ENCODE measurements at places on chromosomes 13 and 19.
A peak's percentile ranks its signal among the peaks of the same experiment; 100 is the strongest.

DNA sequence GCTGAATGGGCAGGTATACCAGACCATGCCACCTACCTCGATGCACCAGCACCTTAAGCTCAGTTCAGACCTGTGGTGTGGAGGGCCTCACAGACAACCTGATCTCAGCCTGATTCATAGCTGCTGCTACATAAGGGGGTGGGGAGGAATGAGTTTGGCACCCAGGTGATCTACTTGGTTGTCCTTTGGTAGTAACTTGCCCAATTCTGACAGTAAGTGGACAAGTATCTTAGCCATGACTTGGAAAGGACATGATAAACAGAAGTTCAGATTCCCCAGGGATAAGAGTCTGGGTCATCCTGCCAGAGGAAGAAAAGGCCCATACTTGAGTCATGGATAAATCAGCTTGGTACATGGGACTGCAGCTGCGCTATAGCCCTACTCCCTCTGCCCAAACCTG lies 28.4 kb upstream of the SOHLH2 start:
- DNase-seq = no peak

GRCh38 chr19:16160943-16161560 lies 12.3 kb downstream of the CIB3 start:
- no peak for DNase-seq

DNA sequence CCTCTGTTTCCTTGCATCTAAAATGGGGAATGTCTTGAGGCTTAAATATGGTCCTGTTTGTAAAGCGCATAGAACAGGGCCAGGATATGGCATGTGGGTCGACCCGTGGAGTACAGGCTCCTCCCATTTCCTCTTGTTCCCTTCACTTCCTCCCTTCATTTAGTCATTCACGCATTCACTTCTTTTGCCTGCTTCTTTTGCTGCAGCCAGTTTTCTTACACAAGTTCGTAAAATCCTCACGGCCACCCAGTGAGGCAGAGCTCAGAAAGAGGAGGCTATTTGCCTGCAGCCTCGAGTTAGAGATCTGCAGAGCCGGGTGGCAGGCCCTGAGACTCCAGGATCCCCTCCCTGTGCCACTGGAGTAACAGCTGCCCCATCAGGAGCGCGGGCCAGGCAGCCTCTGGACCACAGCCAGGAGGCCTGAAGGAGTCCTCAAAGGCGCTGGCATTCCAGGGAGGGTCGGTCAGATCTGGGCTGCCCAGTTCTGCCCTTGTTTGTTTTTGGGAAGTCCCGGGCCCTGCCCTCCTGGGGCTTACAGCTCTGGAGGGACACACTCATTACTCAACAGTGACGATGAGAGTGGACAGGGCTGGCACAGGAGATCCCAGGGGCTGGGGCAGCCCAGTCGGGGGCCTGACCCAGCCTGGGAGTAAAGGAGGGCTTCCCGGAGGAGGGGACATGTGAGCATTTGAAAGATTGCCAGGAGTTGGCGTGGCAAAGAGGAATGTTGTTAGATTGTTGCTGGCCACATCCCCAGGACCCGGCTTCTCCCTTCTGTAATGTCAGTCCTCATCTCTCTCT lies 4.6 kb downstream of the PPP5C start:
- no peak for DNase-seq

GRCh38 chr19:45526971-45527370 lies 19.7 kb downstream of the VASP start:
- DNase-seq = no peak

DNA sequence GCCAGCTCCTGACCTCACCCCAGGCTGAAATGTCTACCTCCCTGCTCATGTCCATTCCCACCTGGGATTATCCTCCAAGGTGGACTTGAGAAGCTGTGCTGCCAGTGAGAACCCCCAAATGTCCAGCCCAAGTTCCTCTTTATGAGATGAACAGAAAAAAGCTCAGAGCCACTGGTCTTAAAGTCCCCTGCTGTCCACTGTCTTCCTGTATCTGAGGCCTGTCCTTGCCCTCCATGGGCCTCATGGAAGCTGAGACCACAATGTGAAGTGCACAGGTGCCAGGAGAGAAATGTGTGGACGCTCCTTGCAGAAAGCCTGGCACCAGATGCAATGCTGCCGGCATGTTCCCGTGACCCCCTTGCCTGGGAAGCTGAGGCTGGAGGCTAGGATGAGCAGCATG lies 3.3 kb upstream of the AMER2 start:
- DNase-seq = no peak

- no peak for DNase-seq
Observed at GRCh38 chr13:48693998-48694397, 40.3 kb downstream of the CYSLTR2 start.

DNA sequence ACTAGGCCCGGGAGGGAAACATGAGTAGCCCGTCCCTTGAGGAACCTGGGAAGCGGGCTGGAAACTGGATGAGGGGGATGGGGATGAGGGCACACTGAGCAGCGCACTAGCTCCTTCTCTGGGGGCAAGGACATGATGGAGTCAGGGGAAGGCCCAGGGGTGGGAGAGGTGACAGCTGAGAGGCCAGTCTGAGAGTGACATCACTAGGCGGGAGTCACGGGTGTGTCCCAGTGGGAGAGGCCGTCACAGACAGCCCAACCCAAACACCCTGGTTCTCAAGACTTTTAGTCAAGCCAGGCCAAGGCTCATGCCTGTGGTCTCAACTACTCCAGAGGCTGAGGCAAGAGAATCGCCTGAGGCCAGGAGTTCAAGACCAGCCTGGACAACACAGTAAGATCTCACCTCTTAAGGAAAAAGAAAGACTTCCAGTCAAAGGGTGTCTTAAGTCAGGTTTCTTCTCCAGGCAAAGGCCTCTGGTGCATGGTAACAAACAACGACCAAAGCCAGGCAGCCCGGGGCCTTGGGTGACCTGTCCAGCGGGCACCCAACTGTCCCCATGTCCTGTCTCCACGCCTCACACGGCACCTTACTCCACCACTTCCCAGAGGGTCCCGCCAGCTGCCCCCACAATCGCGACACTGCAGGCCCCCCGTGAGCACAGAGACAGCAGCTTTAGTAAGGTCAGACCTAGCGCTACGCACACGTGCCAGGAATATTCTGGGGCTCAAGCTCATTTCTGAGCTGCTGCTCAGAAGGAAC lies 25.5 kb upstream of the TIMM44 start:
- no peak for DNase-seq

GRCh38 chr13:113724016-113724758 lies 34.8 kb upstream of the TMEM255B start:
- DNase-seq = no peak

DNA sequence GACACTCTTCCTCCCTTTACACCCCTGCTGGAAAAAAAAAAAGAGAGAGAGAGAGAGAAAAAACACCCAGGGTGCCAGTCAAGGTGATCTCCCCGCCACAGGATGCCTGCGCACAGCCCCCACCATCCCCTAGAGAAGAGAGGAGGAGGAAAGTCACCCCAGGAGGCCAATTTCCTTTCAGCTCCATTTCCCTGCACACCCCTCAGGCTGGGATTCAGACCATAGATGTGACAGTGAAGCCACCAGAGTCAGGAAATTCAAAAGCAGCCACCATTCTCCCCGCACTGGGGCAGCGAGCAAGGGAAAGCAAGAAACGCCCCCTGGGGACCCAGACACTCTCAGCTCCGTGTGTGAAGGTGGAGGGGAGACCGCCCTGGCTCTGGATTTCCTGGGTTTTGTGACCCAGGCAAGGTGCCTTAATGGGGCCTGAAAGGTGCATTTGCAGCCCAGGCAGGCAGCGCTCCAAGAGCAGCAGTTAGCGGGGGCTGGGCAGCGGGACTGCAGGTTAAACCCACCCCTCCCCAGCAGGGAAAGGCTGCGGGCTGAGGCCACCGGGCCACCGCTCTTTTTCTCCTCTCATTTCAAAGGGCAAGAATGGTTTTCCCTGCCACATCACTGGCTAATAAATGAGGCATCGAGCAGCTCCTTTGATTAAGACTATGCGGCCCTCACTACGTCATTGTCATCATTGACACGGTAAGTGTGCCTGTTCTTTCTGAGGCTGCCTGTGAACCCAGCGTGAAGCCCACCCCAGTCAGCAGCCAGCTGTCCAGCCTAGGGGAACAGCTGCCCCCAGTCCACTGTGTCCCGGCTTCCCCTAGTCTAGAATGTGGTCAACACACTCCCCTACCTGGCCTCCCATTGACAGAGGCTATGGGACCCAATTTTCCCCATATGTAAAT lies 83.8 kb upstream of the TM9SF2 start:
- no peak for DNase-seq

GRCh38 chr19:5282901-5283300 lies 57.7 kb downstream of the PTPRS start:
- no peak for DNase-seq

GRCh38 chr13:93220073-93220472 lies 6.5 kb upstream of the GPC6 start:
- no peak for DNase-seq

DNA sequence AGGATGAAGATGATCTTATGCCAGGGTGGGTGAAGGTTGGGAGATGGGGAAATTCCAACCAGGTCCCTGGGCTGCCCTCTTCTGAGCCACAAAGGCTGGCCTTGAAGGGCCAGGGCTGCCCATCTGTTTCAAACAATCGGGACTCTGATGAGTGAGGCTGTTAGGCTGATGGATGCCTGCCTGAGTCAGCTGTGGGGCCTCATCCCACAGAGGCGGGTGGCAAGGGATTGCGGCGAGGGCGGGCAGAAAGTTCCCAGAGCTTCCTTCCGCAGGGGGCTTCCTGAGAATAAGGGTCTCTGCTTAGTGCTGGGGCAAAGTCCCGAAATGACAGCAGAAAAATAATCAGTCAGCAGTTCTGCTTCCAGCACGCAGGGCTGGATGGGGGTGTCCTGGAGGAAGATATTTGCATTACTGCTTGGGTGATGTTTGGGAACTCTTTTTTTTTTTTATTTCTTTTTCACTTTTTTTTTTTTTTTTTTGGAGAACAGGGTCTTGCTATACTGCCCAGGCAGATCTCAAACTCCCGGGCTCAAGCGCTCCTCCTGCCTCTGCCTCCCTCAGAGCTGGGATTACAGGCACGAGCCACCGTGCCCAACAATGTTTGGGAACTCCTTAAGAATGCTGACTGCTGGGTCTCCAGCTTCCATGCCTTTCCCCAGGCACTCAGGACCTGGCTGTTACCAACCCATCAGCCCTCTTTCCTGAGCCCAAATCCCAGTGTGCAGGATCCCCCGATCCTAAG lies 14.1 kb downstream of the SH3GL1 start:
- no peak for DNase-seq

- no peak for DNase-seq
Observed at GRCh38 chr13:18993884-18994660, 187.6 kb downstream of the TUBA3C start.

DNA sequence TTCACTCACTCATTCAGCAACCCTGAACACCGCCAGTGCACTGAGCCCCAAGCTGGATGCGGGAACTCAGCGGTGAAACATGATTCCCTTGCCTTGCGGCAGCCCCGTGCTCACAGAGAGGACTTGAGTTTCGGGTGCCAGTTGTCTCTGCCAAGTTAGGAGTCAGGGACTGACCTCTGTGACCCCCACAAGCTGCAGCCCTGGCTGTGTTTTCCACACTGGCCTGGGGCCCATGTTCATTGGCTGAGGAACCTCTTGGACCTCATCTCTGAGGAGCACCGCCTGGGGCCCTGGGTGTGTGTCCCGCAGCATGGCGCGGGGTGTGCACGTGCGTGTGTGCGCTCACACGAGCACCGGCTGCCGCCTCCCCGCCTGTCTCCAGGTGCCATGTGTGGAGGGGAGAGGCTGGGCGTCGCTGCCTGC lies 31.0 kb downstream of the CAPN12 start:
- no peak for DNase-seq

DNA sequence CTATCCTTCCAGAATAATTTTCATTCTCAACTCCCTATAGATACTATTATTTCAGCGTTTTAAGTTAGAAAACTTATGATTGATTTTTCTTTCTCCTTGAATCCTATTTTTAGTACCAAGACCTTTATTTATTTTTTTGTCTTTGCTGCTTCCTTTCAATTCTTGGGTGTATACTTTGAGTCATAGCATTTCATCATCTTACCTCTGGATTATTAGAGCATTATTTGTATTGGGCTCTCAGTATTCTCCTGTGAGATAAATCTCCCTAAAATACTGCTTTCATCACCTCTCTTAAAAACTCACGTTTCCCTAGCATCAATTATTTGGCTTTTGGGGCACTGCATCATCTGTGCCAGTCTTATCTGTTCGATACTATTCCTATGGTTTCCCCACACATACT lies 222.8 kb downstream of the POSTN start:
- no peak for DNase-seq

- DNase-seq = no peak
Observed at GRCh38 chr19:21134934-21135366, 6.9 kb upstream of the ZNF431 start.

- no peak for DNase-seq
Observed at GRCh38 chr19:28466107-28467045, 746.6 kb downstream of the UQCRFS1 start.

GRCh38 chr13:45989607-45990006 lies 62.9 kb downstream of the ZC3H13 start:
- DNase-seq = no peak

- no peak for DNase-seq
Observed at GRCh38 chr19:50799547-50799851, 9.3 kb downstream of the ACP4 start.

DNA sequence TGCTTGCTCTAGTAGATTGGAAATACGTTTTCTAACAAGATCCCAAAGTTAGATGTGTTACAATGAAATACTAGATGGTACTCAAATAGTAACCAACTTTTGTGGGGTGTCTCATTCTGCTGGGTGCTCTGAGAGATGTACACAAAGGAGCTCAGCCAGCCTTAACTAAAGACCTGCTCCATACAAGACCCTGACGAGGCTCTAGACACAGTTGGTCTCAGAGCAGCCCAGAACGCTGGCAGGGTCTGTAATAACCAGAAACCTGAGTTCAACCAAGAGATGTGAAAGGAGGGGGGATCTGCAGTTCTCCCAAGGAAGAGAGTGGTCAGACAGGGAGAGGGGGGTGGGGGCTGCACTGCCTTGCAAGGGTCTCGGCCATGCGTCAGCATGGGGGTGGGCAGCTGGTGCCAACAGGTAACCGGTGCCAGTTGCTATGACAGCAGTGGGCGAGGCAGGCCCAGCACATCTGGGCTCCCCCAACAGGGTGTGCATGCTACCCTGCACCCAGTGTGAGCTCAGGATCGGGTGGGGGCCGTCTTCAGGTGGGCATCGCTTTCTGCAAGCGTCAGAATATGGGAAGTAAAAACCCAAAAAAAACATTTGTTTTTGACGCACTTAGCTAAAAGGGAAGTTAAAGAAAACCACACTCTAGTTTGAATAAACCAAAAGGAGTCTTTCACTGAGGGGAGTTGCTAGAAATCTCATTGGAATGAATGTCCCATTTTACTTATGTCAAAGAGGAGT lies 68.0 kb upstream of the GPR183 start:
- DNase-seq = no peak

- peak; percentile 17 for DNase-seq
Observed at GRCh38 chr19:49492573-49493405, 3.4 kb upstream of the RPS11 start.

All from NCI-H510A treated with DMSO at 0.1 percent for 48 hours (cell line).